ENCODE measurements at places on chromosomes 7 and 10.

- DNase-seq, result peak; percentile 15
Observed at GRCh38 chr7:150898475-150899011, 46.2 kb downstream of the AOC1 start.

DNA sequence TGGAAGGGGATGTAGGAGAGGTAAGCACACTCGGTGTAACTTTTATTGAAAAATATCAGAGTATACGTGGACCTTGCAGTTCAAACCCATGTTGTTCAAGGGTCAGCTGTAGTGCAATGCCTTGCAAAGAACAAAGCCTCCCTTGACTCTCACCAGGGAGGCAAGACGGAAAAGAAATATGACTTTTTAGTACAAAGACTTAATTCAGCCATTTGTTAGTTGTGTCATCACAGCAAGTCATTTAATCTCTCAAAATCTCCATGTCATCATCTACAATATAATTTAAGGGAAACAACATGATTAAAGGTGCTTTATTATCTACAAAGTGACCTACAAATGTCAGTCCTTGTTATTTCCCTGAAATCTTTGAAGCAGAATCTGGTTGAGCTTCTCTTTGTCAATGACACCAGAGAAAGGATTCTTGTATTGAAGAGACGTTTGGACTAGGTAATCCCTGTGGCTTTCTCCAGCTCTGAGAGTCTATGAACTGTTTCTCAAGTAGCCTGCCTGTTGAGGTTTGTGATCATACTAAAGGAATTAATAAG is 502.8 kb downstream of the REEP3 start:
- DNase-seq, result no peak

DNA sequence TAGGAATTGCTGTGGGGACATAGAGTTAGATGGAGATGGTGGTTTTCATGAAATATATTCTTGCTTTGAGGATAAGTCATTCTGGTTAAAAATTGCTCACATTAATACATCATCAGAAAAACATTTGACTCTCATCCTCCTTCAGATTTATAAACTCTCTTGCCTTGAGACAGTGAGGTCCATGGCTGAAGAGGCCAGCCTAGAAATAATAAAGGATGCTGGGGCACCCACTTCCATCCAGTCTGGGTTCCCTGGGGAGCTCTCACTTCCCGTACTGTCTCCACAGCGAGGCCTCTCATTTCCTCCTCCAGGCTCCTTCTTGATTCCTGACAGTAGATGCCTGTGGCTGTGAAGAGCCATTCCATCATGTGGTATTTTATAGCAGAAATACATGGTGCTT is 73.3 kb upstream of the PRKG1 start:
- DNase-seq, result no peak

GRCh38 chr10:14016011-14016536 is 314.6 kb downstream of the FRMD4A start:
- peak; percentile 36 for DNase-seq

GRCh38 chr10:111879969-111880368 is 303.6 kb downstream of the GPAM start:
- no peak for DNase-seq

- DNase-seq, result peak; percentile 43
Observed at GRCh38 chr10:11154849-11155498, 137.3 kb downstream of the CELF2 start.

- no peak for DNase-seq
Observed at GRCh38 chr10:46548498-46549090, 7.9 kb downstream of the GPRIN2 start.

DNA sequence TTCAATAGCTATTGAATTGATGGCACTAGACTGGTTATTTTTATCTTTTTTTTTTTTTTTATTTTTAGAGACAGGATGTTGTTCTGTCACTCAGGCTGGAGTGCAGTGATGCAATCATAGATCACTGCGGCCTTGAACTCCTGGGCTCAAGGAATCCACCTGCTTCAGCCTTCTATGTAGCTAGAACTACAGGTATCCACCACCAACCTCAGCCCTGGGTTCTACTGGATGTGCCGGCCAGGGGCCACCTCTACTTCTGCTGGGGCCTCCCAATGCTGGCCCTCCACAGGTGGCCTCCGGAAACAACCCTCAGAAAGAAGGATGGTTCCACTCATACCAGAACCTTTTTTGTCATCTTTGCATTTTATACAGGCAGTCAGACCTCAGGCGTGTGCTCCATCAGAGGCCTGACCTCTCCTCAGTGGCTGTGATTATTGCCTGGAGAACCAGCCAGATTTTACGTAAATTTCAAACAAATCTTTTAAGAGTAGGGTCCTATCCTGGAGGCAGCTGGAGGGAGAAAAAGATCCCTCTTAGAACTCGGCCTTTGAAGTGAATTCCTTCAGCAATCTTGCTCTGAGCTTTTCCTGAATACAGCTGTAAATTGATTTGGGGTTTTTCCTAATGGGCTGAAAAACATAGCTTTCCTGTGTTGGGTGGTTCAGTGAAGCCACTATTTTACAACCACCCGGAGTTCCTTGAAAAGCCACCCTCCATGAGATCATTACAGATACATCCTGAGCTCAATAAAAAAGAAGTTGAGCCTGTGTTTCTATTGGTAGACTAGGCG is 110.0 kb downstream of the SPAG6 start:
- no peak for DNase-seq

GRCh38 chr10:87761892-87762291 is 56.1 kb downstream of the ATAD1 start:
- DNase-seq, result no peak

GRCh38 chr10:5888351-5888750 is 1.3 kb downstream of the ANKRD16 start:
- no peak for DNase-seq

- no peak for DNase-seq
Observed at GRCh38 chr10:22605168-22605567, 109.2 kb downstream of the PIP4K2A start.

DNA sequence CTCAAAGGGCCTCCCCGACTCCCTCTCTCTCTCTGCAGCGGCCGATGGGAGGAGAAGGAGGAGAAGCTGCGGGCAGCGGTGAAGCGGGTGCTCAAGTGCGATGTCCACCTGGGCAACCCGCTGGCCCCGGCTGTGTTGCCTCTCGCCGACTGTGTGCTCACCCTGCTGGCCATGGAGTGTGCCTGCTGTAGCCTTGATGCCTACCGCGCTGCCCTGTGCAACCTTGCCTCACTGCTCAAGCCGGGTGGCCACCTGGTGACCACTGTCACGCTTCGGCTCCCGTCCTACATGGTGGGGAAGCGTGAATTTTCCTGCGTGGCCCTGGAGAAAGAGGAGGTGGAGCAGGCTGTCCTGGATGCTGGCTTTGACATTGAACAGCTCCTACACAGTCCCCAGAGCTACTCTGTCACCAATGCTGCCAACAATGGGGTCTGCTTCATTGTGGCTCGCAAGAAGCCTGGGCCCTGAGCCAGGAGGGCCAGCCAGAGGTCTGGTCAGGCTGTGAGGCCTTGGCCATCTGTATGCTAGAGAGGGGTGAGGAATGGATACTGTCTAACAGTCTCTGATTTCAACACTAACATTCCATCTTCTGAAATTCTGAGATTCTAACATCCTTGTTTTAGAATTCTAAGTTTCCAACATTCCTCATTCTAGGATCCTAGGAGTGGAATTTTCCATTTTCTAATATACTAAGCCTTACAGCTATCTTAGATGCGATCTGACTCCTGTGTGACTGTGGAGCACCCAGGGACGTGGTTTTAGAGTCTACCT is 3.6 kb downstream of the INMT start:
- peak; percentile 29 for DNase-seq

DNA sequence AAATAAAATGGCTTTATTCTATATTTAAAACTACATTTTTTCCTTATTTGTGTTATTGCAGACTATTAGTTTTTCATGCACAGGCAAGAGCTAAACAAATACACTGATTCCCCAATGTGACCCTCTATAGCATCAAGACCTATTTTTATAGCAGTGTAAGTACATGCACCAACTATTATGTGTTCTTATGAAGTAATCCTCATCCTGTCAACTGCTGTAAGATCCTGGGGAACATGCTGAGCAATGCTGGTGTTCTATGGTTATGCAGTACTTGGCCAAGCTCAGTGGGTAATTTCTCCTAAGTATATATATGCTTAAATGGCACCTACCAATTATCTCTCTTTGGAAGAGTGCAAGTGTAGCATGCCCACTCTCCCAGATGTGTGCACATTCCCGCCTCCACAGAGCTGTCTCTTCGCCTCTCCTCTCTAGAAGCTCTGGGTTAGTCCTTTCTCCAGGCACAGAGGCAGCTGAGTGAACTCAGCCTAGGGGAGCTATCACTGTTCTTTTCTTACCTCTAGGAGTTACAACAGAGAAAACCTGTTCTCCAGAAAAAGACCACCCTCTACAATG is 428.8 kb downstream of the KCNMA1 start:
- DNase-seq, result no peak

- no peak for DNase-seq
Observed at GRCh38 chr10:96172666-96173065, 42.6 kb downstream of the ZNF518A start.

DNA sequence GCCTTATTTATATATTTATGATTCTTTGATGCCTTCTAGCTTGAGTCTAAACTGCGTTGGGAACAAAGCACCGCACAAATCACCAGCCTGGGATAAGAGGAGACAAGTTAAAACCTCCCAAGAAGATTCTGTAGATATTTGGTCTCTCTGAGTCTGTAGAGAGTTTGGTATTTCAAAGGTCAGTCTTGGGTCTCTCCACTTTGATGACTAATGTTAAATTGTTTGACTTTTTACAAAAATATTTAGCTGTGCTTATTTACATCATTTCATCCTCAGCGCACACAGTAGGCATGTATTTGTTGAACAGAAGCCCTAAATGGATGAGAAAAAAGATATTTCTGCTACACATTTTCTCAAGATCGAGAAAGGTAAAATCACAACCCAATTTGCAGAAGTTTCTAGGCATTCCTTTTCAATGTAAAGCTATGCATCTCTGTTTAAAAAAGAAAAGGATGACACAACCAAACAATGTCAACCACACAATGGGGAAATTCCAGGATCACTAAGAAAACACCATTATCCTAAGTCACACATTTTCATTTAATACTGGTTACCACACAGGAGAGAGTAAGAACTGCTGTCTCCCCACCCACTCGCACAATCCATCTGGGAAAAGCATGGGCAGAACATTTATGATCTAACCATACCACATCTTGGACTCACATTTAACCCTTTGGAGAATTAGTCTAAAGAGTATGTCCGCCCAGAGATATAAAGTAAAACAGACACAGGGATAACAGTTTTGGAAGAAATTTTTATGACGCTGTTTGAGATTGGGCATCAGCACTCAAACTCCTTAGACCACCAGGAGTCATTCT is 4.4 kb downstream of the CDK6 start:
- DNase-seq, result peak; percentile 61

- no peak for DNase-seq
Observed at GRCh38 chr7:91778416-91778815, 102.1 kb downstream of the MTERF1 start.

GRCh38 chr7:70392256-70392876 is 739.6 kb upstream of the GALNT17 start:
- peak; percentile 90 for DNase-seq

- no peak for DNase-seq
Observed at GRCh38 chr7:156780724-156781455, 112.1 kb downstream of the LMBR1 start.

DNA sequence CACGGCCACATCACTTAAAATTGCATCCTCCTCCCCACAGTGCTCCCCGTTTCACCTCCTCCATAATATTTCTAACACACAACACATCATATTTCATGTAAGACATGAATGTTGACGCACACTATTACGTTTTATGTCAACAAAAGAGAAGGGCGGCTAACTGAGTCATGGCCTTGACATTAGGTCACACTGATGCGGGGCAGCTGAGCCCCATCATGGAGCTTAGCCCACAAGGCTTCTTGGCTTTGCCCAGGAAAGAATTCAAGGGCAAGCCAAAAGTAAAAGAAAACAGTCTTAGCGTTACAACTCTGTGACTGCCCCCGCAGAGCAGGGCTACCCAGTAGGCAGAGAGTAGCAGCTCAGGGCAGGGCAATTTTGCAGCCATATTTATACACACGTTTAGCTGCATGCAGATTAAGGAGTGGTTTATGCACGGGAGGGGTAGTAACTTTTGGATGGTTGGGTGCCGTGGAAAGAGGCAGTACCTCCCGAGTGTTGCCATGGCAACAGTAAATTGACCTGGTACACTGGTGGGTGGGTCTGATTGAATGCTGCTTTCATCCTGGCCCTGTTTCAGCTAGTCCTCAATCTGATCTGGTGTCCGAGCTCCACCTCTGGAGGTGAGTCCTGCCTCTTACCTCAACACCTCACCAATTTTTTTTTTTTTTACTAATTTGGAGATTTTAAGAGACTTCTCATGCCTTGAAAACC is 156.2 kb upstream of the FRMD4A start:
- DNase-seq, result no peak

DNA sequence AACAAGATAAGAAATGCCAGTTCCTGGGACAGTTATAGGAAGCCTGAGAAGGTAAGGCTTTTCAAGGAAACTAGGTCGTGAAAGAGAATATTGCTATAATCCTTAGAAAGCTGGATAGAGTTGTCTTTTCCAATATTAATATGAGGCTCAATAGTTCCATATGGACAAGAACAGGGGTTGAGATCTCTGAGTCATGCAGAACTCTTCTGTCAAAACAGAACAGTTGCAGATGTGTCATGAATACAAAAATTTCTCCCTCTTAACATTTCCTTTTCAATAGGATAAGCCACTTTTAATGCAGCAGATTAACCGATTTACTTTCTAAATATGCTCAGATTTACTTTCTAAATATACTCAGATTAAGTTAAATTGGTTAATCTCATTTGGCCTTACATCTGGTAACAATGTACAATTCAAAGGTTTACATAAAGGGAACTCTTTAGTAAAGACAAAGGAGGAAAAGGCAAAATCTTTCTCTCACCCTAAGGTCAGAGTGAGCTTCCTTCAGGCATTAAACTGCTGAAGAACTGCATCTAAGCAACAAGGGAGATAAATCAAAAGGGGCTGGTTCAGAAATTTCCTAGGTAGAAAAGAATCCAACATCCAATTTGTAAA is 104.7 kb upstream of the PCDH15 start:
- no peak for DNase-seq

- DNase-seq, result no peak
Observed at GRCh38 chr10:122085423-122085911, 96.5 kb downstream of the TACC2 start.

- no peak for DNase-seq
Observed at GRCh38 chr10:69503001-69503895, 52.0 kb downstream of the TSPAN15 start.

DNA sequence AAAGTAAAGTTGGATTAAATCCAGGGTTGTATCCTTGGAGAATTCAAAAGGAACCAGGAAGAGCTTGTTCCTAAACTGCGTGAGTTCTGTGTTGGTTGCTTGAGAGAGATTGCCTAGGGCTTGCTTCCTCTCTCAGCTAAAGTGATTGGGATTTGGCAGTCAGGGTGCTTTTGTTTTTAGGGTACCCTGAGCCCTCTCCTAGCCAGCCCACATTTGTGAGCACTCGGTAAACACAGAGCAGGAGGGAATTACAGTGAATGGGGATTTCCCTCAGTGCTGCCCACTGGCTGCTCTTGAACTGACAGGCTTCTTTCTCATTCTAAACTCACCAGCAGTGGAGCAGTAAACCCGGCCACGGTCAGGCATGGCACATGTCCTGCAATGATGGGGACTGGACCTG is 146.9 kb downstream of the TPST1 start:
- no peak for DNase-seq

- no peak for DNase-seq
Observed at GRCh38 chr10:17272648-17273047, 44.6 kb downstream of the VIM start.

Data from skin of body (tissue), 3 donors.